ENCODE measurements at places on chromosomes 5 and 9.

- DNase-seq, result peak; percentile 36
Measured at GRCh38 chr5:147504011-147504410, 5.9 kb downstream of the DPYSL3 start.

- no peak for DNase-seq
Measured at GRCh38 chr5:151647320-151647861, 39.3 kb downstream of the SPARC start.

DNA sequence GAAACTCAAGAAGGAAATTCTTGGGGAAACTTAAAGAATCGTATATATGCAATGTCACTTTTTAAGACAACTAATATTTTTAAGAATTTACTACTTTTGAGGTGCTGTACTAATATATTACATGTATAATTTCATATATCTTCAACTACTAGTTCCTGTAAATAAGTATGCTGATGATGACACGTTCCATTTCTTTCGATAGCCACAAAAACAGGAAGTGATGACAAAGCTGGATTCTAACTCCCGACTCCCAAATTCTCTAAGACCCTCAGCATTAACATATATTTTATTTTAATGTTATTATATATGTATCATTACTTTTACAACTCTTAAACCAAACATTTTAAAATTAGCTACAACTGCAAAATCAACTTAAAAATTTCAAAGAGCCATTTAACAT lies 74.8 kb downstream of the STK32A start:
- no peak for DNase-seq

DNA sequence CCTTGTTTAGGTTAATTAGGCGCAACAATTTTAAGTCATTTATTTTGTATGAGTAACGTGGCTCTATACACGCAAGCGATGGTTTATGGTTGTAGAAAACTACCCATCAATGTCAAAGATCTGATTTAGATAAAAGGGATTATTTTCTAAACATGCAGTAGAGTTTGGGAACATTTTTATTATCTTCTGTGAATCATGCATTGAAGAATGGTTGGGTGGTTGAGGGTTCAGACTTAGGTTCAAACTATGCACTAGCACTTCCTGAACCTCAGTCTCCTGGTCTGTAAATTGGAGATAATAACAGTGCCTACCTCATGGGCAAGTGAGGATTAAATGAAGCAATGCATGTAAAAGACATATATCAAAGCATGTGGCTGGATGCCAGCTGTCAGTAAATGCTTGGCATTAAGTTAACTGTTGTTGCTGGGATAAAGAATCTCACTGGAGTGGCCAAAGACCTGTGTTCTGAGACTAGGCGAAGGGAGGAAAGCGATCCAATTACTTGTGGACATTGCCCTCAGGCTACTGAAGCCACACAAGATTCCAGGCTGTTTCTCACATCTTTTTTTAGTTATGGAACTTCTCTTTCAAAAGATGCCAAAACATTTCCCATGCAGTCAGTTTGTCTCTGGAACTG lies 1.1 kb upstream of the OTULINL start:
- DNase-seq, result peak; percentile 10

- no peak for DNase-seq
Measured at GRCh38 chr9:73980754-73981153, 516.4 kb upstream of the RORB start.

DNA sequence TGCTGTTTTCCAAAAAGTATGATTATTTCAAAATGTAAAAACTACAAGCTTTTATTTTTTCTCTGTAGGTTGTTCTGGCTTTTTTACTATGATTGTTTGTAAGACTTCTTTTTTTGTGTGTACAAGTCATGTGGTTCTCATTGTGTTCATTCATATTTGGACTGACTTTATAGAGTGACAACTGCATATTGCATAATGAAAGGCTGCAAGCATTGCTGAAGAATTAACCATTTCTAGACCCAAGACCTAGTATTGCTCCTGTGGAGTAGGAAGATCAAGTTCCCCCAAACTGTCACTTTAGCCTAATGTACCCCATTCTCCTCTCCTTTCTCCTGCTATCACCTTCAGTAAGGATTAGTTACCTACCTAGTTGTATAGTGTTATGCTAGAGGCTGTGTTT lies 10.0 kb downstream of the MAP1B start:
- DNase-seq, result no peak

- DNase-seq, result no peak
Measured at GRCh38 chr9:136426787-136427186, 12.9 kb downstream of the INPP5E start.

DNA sequence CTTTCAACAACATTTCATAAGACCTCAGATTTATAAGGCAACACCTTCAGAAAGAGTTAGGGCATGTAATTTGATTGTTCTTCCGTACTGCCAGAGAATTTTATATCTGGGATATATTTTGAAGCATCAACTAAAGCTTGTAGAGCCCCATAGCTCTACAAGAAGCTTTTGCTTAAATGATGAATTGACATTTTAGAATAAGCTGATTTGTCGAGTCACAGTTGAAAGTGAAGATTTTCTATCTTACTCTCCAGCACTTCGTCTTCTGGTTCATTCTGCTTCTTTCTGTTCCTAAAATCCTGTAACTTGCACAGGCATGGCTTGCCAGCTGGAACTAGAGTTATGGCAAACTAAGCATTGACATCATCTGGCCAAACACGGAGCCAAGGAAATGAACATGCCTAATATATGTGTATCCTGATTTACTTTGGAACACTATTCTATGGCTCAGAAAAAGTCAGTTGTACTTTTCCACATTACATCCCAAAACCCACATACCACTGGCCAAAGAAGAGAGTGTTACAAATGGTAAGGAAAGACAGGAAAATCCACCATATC lies 68.6 kb upstream of the MAST4 start:
- DNase-seq, result no peak

DNA sequence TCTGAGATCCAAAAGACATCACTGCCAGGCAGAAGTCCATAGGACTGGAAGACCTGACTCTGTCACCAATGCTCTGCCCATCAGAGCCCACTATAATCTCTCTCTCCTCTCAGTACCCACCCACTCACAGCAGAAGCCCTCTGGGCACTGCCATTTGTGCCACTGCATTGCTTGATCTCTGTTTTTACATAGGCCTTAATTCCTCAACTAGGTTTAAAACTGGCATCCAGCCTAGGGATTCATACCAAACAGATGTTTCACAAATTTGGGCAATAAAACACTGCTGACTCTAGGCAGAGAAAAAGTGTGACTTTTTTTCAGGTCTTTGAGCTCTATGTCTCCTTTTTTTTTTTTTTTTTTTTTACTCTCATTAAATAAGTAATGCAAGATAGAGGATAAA lies 91.1 kb upstream of the RANBP3L start:
- DNase-seq, result peak; percentile 37

GRCh38 chr5:37721447-37721871 lies 118.4 kb downstream of the GDNF start:
- no peak for DNase-seq

- DNase-seq, result no peak
Measured at GRCh38 chr9:133349965-133350616, 2.1 kb downstream of the RPL7A start.

DNA sequence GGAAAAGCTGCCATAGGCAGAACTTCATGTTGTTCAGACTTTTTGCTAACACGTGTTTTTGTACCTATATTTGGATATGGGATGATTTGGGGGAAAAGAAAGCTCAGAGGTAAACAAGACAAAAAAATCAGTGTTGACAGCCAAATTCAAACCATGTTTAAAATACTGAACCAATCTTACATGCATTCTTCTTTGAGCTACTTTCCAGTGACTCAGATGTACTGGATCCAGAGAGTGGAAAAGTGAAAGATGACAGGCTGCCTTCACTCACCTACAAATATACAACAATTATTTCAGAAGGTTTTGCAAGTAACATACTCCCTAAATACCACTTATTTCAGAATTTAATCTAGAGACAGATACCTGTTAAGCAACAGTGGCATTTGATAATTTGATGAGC lies 165.7 kb downstream of the MPDZ start:
- DNase-seq, result no peak

- DNase-seq, result peak; percentile 65
Measured at GRCh38 chr5:181112476-181112875, 18.5 kb downstream of the OR2V1 start.
